Immature natural killer cell (primary cell): ENCODE measurements at places on chromosomes 5 and 9. TPM values are rescaled to one million over a fixed set of nuclear protein-coding genes. Genes with fewer than 3 reads are reported as not detected.
A peak's percentile ranks its signal among the peaks of the same experiment; 100 is the strongest.

Gene MYMK
- not detected for polyA plus RNA-seq

Gene FOXI1
- polyA plus RNA-seq, result not detected

Gene VLDLR
- 0.61 TPM for polyA plus RNA-seq

Gene PPP3R2
- not detected for polyA plus RNA-seq

Gene ANKRD55
- not detected for polyA plus RNA-seq

Gene SLC4A9
- polyA plus RNA-seq, result not detected

Gene MELK
- 0.18 TPM for polyA plus RNA-seq

Gene AFAP1L1
- polyA plus RNA-seq, result 0.83 TPM

Gene STK32A
- polyA plus RNA-seq, result not detected

- H3K27me3 ChIP-seq, result no peaks in the 10 kb centered on the region
- no peak overlapping the region for H3K4me3 ChIP-seq
- DNase-seq, result no peak
- no peak overlapping the region for H3K27ac ChIP-seq
- no peaks in the 10 kb centered on the region for H3K36me3 ChIP-seq
- peaks cover 30% of the 10 kb centered on the region for H3K4me1 ChIP-seq
Measured at GRCh38 chr5:78404682-78405293, 44.4 kb downstream of the SCAMP1 start.

GRCh38 chr5:171797543-171797942, 11.9 kb downstream of the SMIM23 start:
- H3K4me1 ChIP-seq, result no peaks in the 10 kb centered on the region
- H3K4me3 ChIP-seq, result no peak overlapping the region
- no peak overlapping the region for H3K27ac ChIP-seq

DNA sequence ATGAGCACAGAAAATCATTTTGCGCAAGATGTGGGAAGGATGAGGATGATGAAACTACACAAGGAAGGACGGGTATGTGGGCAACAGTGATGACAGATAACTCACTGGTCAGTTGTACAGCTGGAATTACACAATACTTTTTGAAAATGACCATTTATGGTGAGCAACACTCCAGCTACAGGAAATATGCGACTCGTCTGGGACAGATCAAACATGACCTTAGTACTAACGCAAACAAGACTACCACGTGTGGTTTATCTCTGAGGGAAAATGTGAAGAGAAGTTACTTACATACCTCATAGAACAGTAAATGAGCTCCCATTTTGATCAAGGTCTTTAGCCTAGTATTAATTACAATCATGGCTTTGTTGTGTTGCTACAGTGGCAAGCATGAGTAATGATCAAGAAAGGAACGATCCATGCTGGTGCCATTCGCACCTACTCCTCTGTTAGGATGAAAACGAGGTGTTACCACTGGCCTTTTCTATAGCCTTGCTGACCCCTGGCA, 456.9 kb downstream of the BNC2 start:
- H3K27ac ChIP-seq, result no peak overlapping the region
- no peak overlapping the region for H3K4me3 ChIP-seq
- H3K27me3 ChIP-seq, result peaks cover 7% of the 10 kb centered on the region
- no peak for DNase-seq

DNA sequence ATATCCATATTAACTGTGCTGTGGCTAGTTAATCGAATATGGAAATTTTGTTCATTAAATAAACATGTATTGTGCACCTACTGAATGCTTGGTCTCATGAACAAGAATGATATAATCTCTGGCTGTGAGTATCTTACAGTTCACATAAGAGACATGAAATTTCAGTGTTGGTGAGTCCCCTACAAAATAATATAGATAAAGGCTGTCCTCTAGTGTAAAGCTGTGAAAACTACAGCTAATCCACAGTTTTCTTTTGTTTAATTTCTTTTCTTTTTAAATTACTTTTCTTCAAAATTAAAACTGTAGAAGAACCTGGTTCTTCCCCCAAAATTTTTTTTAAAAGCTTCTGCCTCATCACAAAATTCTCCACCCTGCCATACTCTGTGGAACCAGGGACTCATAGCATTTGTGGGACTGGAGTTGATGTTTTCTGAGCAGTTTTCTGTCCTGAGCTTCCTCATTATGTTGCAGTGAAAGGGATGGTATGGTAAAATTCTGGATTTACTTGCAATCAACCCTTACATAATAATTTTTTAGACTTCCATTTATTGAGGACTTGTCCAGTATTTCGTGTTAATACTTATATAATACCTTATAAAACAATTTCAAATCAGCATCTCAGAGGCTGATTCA, 135.0 kb downstream of the STK32A start:
- H3K4me1 ChIP-seq, result no peaks in the 10 kb centered on the region
- no peak overlapping the region for H3K27ac ChIP-seq
- H3K27me3 ChIP-seq, result peaks cover 3% of the 10 kb centered on the region
- no peak overlapping the region for H3K4me3 ChIP-seq

GRCh38 chr5:149794487-149794971, 64.4 kb downstream of the PPARGC1B start:
- H3K27ac ChIP-seq, result no peak overlapping the region
- no peaks in the 10 kb centered on the region for H3K36me3 ChIP-seq
- no peaks in the 10 kb centered on the region for H3K4me1 ChIP-seq
- no peak for DNase-seq
- no peak overlapping the region for H3K4me3 ChIP-seq
- no peaks in the 10 kb centered on the region for H3K27me3 ChIP-seq

- H3K36me3 ChIP-seq, result no peaks in the 10 kb centered on the region
- H3K4me3 ChIP-seq, result no peak overlapping the region
- H3K27me3 ChIP-seq, result peaks cover 5% of the 10 kb centered on the region
- DNase-seq, result no peak
- H3K27ac ChIP-seq, result no peak overlapping the region
Measured at GRCh38 chr9:1857808-1858207, 157.3 kb upstream of the SMARCA2 start.

GRCh38 chr5:80703747-80704146, 49.0 kb upstream of the DHFR start:
- no peaks in the 10 kb centered on the region for H3K27me3 ChIP-seq
- H3K36me3 ChIP-seq, result peaks cover 22% of the 10 kb centered on the region
- H3K27ac ChIP-seq, result peak overlapping the region; percentile 48

- H3K4me1 ChIP-seq, result no peaks in the 10 kb centered on the region
- no peak overlapping the region for H3K4me3 ChIP-seq
- DNase-seq, result no peak
Measured at GRCh38 chr9:108142504-108143201, 653.1 kb upstream of the KLF4 start.

GRCh38 chr5:171419688-171420430, 412 bp downstream of the FGF18 start:
- DNase-seq, result peak; percentile 7
- H3K4me3 ChIP-seq, result peak overlapping the region; percentile 83
- peaks cover 13% of the 10 kb centered on the region for H3K27me3 ChIP-seq
- no peaks in the 10 kb centered on the region for H3K36me3 ChIP-seq
- peaks cover 12% of the 10 kb centered on the region for H3K4me1 ChIP-seq

- no peak overlapping the region for H3K27ac ChIP-seq
- H3K36me3 ChIP-seq, result no peaks in the 10 kb centered on the region
- peaks cover 16% of the 10 kb centered on the region for H3K4me1 ChIP-seq
- peaks cover 13% of the 10 kb centered on the region for H3K27me3 ChIP-seq
- DNase-seq, result peak; percentile 36
Measured at GRCh38 chr5:7779019-7780005, 71.6 kb downstream of the CFAP90 start.

DNA sequence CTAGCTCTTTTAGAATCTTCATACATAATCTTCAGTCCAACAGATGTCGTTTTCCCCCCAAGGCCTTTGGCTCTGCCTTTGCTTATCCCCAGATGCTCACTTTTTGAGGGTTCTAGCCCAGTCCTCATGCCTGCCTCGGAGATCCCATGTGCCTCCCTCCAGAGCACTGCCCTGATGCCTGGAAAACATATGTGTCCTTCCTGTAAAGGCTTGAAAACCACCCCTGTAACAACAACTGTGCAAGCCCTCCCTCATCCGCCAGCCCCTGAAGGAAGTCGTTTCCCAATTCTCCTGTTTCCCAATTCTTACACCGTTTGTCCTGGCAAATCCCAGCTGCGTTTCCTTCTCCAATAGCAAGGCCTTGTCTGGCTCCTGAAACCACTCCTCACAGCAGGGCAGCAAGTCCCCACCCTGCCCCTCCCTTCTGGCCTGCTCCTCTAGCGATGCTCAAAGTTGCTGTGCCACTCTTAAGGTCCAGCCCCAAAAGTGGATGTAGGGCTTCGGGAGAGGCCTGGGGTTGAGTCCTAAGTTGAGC, 52.2 kb downstream of the SLC36A1 start:
- DNase-seq, result no peak
- no peaks in the 10 kb centered on the region for H3K36me3 ChIP-seq
- H3K27me3 ChIP-seq, result no peaks in the 10 kb centered on the region
- H3K4me1 ChIP-seq, result peaks cover 5% of the 10 kb centered on the region

DNA sequence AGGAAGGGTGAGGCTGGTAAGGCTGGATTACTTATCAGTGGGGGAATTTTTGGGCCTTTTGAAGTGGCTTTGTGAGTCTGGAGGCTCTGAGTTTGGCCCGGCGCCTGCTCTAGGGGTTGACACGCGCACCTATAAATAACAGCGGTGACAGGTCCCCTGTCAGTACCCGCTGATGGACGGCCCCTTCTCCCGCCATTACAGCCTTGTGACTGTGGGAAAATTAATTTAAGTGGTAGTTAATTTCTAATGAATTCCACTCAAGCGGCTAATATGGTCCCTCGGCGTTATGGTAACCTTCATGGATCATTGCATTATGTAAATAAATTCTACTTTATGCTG, 16.5 kb downstream of the MRPL36 start:
- H3K36me3 ChIP-seq, result no peaks in the 10 kb centered on the region
- no peaks in the 10 kb centered on the region for H3K4me1 ChIP-seq
- no peak for DNase-seq
- H3K4me3 ChIP-seq, result no peak overlapping the region

- H3K36me3 ChIP-seq, result no peaks in the 10 kb centered on the region
- no peak for DNase-seq
- peaks cover 25% of the 10 kb centered on the region for H3K27me3 ChIP-seq
- H3K27ac ChIP-seq, result no peak overlapping the region
- no peak overlapping the region for H3K4me3 ChIP-seq
Measured at GRCh38 chr9:87152256-87152655, 204.9 kb upstream of the GAS1 start.

DNA sequence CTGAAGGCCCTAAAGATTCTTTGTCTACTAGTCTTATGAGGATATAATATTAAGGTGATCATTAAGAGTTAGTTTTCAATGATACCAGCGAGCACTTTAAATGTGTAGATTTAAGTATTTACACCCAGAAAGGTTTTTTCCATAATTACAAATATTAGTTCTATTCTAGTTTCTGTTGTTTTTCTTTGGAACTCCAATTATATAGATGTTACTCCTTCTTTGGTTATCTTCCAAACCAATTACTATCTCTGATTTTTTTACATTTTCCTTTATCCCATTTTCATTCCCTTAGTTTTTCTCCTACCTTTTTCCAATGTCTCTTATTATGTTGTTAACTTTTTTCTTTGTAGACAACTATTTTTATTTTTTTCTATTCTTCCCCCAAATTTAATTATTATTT, 355.1 kb downstream of the KCNN2 start:
- H3K27me3 ChIP-seq, result peaks cover 1% of the 10 kb centered on the region
- no peak overlapping the region for H3K27ac ChIP-seq
- no peaks in the 10 kb centered on the region for H3K36me3 ChIP-seq
- no peak for DNase-seq

- no peaks in the 10 kb centered on the region for H3K27me3 ChIP-seq
- DNase-seq, result no peak
- H3K4me3 ChIP-seq, result no peak overlapping the region
- no peak overlapping the region for H3K27ac ChIP-seq
- H3K4me1 ChIP-seq, result peaks cover 15% of the 10 kb centered on the region
Measured at GRCh38 chr5:100553209-100553608, 18.0 kb downstream of the FAM174A start.

- peaks cover 46% of the 10 kb centered on the region for H3K4me1 ChIP-seq
- peak overlapping the region; percentile 92 for H3K27ac ChIP-seq
- no peaks in the 10 kb centered on the region for H3K36me3 ChIP-seq
- H3K4me3 ChIP-seq, result peak overlapping the region; percentile 94
- H3K27me3 ChIP-seq, result peaks cover 4% of the 10 kb centered on the region
Measured at GRCh38 chr9:124257070-124257843, 492 bp upstream of the NEK6 start.

DNA sequence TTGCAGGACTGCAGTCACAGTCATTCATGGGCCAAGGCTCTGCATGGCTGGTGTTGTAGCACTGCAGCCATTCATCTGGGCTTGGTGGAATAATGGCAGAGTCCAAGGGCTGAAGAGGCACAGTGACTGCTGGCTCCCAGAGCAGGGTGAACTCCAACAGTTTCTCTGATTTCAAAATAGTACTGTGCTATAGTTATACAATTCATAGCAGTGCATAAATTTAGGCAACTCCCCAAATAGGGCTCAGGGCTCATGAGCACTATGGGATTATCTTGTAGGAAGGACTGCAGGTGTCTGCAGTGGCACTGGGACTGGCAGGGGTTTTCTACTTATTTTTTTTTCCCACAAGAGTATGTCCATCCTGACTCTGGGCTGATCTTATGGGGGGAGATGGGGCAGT, 642.5 kb upstream of the SGCD start:
- peaks cover 14% of the 10 kb centered on the region for H3K27me3 ChIP-seq
- no peak overlapping the region for H3K27ac ChIP-seq
- H3K4me1 ChIP-seq, result no peaks in the 10 kb centered on the region
- H3K36me3 ChIP-seq, result peaks cover 7% of the 10 kb centered on the region
- H3K4me3 ChIP-seq, result no peak overlapping the region

DNA sequence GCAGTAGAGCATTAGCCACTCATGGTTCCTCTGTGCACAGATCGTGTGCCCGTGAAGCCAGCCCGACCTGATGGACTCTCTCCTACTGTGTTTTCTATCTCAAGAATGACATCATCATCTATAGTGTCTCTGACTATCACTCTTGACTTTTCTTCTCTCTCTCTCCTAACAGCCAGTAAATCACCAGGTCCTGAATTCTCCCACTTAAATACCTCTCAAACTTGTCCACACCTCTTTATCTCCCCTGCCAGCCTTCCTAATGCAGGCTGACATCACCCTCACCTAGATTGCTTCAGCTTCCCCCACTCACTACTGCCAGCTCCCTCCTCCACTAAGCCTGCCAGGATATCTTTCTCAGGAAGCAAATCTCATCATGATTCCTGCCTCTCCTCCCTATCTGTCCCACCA, 90.6 kb upstream of the MIER3 start:
- H3K27ac ChIP-seq, result no peak overlapping the region
- no peak for DNase-seq
- peaks cover 3% of the 10 kb centered on the region for H3K27me3 ChIP-seq
- H3K36me3 ChIP-seq, result no peaks in the 10 kb centered on the region
- H3K4me3 ChIP-seq, result no peak overlapping the region

DNA sequence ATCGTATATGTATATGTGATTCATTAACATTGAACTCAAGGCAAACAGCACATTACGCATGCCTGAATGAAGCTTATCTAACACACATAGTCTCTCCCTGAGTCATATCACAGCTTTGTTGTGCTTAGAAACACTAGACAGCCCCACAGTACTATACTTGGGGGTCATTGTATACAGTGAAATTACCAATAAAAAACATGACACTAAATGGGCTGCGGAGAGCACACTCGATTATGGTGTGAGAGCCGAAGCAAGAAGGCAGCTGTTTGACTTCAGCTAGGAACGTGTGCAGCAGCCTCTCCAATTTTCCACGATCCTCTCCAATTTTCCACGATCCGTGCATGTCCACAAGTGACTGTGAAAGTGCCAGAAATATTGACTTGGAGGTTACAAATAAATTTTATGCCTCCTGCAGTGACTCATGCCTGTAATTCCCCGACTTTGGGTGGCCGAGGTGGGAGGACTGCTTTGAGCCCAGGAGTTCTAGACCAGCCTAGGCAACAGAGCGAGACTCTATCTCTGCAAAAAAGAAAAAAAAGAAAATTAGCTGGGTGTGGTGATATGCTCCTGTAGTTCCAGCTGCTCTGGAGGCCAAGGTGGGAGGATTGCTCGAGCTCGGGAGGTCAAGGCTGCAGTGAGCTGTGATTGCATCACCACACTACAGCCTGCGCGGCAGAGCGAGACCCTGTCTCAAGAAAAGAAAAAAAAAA, 102.4 kb downstream of the DAPK1 start:
- H3K27ac ChIP-seq, result no peak overlapping the region
- peaks cover 2% of the 10 kb centered on the region for H3K4me1 ChIP-seq
- H3K36me3 ChIP-seq, result no peaks in the 10 kb centered on the region
- no peak for DNase-seq
- H3K4me3 ChIP-seq, result no peak overlapping the region
